M059J (cell line): ENCODE measurements at places on chromosomes 5 and 9. TPM values are rescaled to one million over a fixed set of nuclear protein-coding genes. Genes with fewer than 3 reads are reported as not detected.

Gene DNAJC25
- total RNA-seq = 11.4 and 14.2 TPM in 2 replicates

Gene CRHBP
- not detected in 2 replicates for total RNA-seq

Gene SLC36A2
- not detected in 2 replicates for total RNA-seq

- peak; percentile 7 for DNase-seq
Measured at GRCh38 chr5:116355819-116356601, 218.6 kb downstream of the SEMA6A start.

GRCh38 chr5:170752257-170753215 lies 31.0 kb upstream of the GABRP start:
- no peak for DNase-seq
